ENCODE measurements at places on chromosomes 16 and 17.

DNA sequence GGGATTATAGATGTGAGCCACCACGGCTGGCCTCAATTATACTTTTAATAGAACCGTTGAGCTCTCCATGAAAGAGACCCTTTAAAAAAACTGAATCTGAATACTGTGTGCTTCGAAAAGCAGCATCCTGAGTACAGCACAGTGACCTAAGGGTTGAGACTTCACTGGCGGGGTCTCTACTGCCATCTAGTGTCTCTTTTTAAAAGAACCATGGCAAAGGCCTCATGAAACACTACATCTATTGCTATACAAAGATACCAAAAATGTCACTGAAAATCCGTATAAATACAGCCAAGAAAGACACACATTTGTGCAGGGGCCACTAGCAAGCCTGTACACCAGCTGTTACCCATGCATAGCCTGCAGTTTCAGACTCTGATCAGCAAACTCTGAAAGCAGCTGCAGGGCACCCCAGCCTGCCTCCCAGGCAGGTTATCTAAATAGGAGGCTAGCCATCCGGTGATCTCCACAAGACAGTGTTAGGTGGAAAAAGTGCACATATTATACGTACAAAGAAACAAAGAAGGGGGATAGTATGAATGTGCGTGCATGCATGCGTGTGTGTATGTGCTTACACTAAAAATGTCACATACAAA is 35.3 kb downstream of the NPLOC4 start:
- peak; percentile 18 for DNase-seq

DNA sequence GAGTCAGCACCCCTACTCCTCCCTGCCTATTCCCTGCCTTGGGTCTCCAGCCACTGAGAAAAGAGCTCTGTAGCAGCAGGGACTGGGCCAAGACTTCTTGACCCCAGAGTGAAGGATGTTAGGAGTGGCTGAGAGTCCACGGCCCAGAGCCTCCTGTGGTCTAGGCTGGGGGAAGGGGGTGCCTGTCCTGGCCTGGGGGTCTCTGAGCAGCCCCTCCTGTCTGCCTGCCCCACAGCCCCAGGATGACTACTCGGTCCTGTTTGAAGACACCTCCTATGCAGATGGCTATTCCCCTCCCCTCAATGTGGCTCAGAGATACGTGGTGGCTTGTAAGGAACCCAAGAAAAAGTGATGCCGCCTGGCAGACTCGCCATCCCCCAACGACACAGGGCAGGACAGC is 5.5 kb downstream of the SULT1A2 start:
- DNase-seq, result no peak

- DNase-seq, result peak; percentile 76
Measured at GRCh38 chr17:79741751-79742588, 11.2 kb downstream of the ENPP7 start.

DNA sequence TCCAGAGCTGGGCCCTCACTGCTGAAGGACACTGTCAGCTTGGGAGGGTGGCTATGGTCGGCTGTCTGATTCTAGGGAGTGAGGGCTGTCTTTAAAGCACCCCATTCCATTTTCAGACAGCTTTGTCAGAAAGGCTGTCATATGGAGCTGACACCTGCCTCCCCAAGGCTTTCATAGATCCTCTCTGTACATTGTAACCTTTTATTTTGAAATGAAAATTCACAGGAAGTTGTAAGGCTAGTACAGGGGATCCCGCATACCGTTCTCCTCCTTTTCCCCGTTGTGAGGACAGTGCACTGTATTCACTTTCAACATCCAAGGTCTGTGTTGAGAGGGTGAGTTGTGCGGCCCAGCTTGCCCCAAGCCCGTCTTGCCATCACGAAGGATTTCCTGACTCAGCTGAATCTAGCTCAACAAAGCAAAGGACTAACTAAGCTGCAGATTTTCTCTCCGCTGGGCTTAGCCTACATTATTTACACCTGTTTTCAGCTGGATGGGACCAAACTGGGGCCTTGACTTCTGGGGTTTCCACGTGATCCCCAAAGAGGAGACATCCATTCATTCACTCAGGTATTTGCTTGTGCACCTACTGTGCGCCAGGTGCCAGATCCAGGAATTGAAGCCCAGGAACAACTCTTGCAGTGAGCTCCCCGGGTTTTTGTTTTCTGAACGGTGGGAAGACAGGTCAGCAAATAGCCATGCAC is 5.2 kb upstream of the TMEM235 start:
- DNase-seq, result no peak

DNA sequence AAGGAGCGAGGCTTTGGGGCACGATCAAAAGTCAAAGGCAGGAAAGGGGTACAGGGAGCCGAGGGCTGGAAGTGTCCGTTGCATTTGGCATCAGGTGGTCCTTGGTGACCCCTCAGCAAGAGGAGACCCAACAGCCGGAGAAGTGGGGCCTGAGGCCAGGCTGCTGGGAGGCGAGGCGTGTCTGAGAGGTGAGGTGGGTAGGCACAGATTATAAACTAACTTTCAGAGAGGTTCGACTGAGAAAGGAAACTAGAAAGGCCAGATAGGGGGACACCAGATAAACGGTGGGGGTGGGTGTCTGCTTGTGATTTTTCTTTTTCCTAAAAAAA is 3.6 kb downstream of the PECAM1 start:
- no peak for DNase-seq

GRCh38 chr17:78884148-78884825 is 18.7 kb downstream of the CEP295NL start:
- no peak for DNase-seq

DNA sequence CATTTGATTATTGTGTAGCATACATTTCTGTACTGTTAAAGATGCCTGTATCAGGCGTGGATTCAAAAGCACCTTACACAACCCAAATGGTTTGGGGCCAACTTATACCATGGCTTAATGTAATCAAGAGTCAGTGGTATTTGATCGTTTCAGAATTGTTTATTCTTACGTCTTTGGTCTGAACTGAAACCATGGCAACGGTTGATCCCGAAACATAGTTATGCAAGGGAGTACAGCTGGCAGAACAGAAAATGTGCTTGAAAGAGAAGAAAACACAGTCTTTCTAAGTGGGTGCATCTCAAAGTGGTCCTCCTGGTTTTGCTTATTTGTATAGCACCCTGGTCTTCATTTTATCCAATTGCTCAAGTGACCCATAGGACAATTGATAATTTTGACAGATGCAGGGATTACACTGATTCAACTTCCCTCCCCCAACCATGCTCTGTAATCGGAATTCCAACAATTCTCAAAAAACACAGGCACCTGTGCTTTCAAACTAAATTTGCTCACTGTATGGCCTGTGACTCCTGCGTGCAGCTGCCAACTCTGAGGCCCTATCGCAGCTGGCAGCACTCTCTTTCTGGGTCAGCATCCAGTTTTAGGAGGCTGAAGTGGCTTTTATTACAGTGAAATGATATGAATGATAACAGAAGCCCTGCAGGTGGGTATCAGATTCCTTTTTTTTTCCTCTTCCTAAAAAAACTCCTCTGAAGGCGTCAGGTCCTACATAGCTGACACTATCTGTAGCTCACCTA is 77.0 kb upstream of the AXIN2 start:
- DNase-seq, result no peak

DNA sequence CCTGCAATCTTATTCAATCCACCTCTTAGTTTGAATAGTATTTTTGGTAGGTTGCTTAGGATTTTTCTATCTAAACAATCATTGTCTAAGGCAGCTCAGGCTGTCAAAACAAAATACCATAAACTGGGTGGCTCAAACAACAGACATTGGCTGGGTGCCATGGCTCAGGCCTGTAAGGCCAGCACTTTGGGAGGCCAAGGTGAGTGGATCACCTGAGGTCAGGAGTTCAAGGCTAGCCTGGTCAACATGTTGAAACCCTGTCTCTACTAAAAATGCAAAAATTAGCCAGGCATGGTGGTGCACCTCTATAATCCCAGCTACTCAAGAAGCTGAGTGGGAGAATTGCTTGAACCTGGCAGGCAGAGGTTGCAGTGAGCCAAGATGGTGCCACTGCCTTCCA is 126.7 kb downstream of the CYLD start:
- DNase-seq, result no peak

DNA sequence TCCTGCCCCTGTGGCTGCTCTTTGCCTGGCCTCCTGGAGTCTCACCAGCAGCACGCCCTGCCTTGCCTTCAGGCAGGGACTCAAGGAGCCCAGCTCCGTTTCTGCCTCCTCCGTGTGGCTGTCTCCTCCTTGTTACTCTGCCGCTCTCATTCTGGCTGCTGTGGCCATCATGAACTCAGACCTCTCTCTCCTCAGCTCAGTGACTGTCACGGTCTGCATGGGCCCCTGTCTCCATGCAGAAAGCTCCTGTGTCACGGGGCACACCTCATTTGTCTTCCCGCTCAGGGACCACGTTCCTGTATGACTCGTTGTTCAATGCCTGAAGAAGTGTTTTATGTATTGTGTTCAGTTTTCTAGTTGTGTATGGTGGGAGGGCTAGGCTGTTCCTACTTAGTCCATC is 25.3 kb downstream of the RPTOR start:
- no peak for DNase-seq
